ENCODE measurements at places on chromosomes 1 and 21. TPM values are rescaled to one million over a fixed set of nuclear protein-coding genes. Genes with fewer than 3 reads are reported as not detected.

- peak; percentile 5 for DNase-seq
Observed at GRCh38 chr1:207698822-207699483, 52.9 kb upstream of the CD46 start.

- DNase-seq, result no peak
Observed at GRCh38 chr21:18384771-18385170, 18.8 kb downstream of the TMPRSS15 start.

GRCh38 chr1:29687601-29688244 lies 451.4 kb downstream of the PTPRU start:
- DNase-seq, result no peak

DNA sequence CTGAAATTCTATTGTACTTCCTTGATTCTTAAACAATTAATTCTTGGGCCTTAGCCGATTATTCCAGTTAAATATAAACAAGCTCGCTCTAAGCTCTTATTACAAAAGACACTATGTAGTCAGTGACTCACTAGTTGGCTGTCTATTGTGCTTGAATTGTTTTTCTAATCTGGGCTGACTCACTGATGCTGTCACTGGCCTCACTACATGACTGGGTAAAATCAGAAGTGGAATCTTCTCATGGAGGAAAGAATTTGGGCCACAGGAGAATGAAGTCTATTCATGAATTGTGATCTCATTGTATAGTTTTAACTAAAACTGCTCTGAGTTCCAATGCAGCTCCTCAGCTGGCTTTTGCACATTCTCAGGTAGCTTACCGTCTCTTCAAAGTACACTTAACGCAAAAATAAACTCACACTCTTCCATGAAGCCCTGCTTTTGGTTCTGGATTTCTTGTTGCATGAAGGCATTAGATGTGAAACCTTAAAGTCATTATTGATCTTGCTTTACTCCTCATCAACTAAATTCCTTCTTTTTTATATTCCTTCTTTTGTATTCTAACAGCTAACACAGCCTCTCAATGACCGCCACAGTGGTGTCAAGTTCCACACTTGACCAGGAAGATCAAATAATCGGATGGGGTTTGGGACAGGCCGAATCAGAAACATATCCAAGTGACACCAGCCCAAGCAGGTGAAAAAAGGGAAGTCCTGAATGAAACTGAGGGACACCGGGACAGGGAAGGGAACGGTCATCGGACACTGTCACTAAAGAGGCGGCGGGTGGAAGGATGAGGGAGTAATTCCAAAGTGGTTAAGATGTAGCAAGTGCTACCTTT lies 80.9 kb upstream of the LBR start:
- peak; percentile 36 for DNase-seq

DNA sequence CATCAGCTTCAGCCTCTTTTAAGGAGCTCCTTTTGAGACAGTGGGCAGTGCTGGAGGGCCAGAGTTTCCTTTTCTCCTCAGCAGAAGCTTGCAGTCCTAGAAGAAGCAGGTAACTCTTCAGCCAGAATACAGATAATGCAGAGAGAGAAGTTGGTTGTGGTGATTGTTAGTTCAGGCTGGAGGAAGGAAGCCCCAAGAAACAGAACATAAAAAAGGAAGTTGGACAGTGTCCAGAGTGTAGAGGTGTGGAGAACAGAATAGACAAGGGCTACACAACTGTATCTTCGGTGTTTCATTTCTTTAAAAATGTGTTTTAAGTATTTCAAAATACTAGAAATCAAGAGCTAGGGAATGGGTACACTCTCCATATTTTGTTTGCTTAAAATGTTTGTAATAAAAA lies 6.4 kb upstream of the TACSTD2 start:
- DNase-seq, result peak; percentile 4

DNA sequence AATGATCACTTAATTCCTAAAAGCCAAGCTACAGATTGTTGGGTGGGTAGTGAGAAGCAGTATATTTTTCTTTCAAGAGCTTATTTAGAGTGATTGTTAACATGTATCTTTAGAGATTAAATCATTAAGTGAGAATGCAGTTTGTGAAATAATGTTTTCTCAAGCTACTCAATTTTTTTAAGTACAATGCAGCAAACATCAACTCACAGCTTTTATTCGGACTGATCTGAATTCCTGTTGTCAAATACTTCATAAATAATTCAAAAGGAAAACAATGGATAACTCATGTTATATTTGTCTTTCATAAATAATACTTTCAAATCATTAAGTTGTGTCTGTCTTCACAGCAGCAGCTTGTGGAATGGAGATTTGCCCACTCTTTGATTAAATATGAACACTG lies 271.1 kb upstream of the DEPDC1 start:
- DNase-seq, result no peak

DNA sequence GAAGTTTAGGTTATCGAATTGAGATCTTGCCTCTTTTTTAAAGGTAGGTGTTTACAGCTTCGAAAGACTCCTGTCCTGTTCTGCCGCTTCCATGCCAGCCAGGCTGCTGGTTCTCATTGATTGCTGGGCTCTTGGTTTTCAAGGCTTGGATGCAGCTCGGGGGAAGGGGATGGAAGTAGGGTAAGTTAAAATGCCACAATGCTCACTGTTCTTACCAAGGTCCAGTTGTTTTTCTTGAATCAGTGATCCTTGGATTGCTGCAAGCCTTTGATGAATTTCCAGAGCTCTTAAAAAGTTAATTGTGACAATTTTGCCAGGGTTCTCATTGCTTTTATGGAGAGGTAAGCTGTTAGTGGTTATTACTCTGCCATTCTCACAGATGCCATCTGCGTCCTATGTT lies 74.9 kb downstream of the PCBP3 start:
- no peak for DNase-seq

- no peak for DNase-seq
Observed at GRCh38 chr1:200405264-200405663, 4.6 kb downstream of the ZNF281 start.

- DNase-seq, result no peak
Observed at GRCh38 chr1:86375688-86376087, 20.4 kb downstream of the ODF2L start.

GRCh38 chr1:70487910-70488665 lies 77.0 kb downstream of the CTH start:
- no peak for DNase-seq

DNA sequence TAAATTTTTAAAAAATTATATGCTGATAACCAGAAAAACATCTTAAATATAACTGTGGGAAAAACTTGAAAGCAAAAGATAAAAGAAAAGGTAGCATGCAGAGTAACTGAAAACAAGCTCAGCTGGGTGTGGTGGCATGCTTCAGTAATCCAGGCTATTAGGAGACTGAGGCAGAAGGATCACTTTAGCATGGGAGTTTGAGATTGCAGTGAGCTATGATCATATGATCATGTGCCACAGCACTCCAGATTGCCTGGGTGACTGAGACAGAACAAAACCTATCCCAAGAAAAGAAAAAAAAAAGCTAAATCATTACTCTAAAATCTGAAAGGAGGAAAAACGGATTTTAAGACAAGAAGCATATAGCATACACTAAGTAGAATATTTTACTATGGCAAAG lies 1624.0 kb downstream of the AMY1C start:
- no peak for DNase-seq

DNA sequence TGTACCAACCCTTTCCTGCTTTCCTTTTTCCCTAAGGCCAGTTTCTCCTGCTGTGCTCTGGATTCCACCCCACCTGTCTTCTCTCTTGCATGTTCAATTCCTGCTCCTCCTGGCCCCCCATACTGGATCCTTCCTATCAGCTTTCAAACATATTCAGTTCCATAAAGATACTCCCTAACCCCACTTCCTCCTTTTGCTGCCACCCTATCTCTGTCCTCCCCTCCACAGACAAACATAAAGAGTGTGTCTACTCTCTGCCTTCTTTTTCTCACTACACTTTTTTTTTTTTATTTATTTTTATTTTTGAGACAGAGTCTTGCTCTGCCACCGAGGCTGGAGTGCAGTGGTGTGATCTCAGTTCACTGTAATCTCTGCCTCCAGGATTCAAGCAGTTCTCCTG lies 16.9 kb upstream of the RPF1 start:
- no peak for DNase-seq

- no peak for DNase-seq
Observed at GRCh38 chr1:61115436-61115835, 33.1 kb downstream of the NFIA start.

GRCh38 chr1:245484176-245484575 lies 329.4 kb downstream of the KIF26B start:
- DNase-seq, result no peak

- no peak for DNase-seq
Observed at GRCh38 chr1:117654493-117655219, 48.8 kb downstream of the TENT5C start.

DNA sequence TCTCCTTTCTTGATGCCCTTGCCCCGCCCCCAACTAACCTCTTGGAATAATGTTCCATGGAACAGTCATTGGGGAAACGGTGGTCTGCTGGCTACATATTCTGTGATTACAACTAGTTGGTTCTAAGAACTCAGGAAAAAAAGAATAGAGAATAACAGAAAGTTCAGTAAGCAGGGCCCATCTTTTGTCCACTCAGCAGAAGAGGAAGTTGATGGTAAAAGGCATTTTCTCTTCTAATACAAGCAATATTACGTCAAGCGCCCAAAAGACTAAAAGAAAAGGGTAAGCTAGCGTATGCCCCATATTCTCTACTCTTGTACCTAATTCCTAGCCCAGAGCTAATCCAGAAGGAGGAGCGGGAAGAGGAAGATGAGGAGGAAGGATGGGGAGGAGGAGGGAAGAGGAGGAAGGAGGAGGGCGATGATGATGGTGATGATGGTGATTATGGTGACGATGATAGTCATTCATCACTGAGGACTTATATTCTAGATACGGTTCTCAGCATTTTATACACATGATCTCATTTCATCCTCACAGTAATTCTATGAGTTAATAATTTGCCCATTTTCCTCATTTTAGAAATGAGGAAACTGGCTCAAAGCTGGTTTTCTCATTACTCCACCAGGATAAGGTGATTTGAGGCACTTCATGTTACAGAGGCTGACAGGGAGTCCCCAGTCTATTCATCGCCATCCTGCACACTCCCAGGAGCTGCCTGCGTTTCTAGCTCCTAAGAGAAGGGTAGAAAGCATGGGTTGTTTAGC lies 76.6 kb upstream of the EFHD2 start:
- no peak for DNase-seq

DNA sequence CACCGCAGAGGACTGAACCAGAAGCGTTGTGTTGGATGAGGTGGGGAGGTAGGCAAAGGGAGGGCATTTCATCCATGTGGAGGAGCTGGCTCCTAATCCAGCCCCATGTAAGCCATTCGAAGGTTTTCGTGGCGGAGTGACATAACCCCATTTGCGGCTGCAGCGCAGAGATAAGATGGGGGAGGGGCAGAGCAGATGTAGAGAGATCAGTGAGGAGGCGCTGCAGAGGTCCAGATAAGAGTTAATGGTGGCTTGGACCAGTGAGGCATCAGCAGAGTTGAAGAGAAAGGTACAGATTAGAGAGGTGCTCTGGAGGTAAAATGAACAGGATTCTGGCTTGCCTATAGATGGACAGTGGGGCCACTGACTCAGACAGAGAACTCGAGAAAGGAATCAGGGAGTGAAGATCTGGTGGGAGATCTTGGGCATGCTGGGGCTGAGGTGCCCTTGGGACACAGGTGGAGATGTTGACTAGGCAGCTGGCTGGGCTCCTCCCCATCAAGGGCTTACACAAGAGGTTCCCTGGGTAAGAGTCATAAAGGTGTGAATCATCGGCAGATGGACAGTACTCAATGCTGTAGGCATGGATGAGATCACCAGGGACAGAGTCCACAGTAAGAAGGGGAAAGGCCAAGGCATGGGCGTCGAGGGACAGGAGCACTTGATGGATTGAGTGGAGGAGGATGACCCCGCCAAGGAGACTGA lies 7.8 kb upstream of the PTPRF start:
- no peak for DNase-seq

DNA sequence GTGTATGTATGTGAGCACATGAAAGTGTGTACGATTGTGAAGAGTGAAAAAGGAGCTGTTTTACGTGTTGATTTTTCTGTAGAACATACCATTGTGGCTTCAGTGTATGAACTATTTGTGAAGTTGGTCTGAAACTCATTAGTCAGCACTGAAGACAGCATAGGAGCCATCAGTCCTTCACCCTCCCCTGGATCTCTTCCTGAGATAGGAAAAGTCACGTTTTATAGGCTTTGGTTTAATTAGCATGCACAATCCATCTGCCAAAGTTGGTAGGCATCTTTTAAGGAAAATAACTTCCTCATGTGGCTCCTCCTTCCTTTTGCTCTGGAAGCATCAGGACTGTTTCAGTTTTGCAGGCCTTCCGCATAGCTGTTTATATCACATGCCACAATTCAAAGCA lies 1.4 kb upstream of the RABIF start:
- no peak for DNase-seq

DNA sequence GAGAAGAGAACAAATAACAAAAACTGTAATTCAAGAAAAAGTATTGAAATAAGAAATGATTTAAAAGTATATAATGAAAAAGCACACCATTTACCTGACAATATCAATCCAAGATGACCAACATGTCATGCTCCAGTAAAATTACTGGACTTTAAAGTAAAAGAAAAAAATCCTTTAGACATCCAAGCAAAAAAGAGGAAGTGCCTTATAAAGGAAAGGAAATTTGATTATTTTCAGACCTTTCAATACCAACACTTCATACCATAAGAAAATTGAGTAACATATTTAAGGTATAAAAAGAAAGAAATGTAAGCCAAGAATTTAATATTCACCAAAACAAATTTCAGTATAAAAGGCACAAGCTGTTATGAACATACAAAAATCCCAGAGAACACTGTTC lies 46.2 kb upstream of the SSX2IP start:
- no peak for DNase-seq

DNA sequence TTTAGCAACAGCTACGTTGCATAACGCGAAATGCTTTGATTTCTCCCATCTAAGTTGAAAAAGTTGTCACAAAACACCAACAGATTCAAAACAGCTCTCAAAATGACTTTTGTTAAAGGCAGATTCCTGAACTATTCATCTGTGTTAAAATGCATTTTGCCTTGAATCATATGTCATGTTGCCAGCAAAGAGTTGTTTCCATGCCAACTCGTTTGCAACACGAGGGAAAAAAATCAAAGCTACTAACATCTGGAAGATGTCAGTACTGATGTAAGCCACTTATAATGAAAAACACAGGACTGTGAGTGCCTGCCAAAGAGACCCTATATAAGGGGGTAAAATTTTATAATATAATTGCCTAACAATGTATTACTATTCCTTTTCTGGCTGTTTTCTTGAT lies 182.7 kb upstream of the PTBP2 start:
- peak; percentile 96 for DNase-seq

- DNase-seq, result no peak
Observed at GRCh38 chr1:220810963-220811362, 24.2 kb downstream of the MTARC1 start.

FCRL2 gene
- polyA plus RNA-seq, result 0.11 TPM

SMIM1 gene
- polyA plus RNA-seq, result 3.1 TPM

MPL gene
- polyA plus RNA-seq, result 0.22 TPM

ANXA9 gene
- polyA plus RNA-seq, result 2.5 TPM

CTSS gene
- polyA plus RNA-seq, result 9.9 TPM

All from forelimb muscle (tissue), 1 donor.